Fibroblast of lung (primary cell): ENCODE measurements at places on chromosomes 1 and 21. TPM values are rescaled to one million over a fixed set of nuclear protein-coding genes. Genes with fewer than 3 reads are reported as not detected.

SOX13 gene
- 3.1 and 5.5 TPM in 2 replicates for polyA plus RNA-seq

EPRS1 gene
- polyA plus RNA-seq, result 100.0 and 103 TPM in 2 replicates

ARHGEF16 gene
- polyA plus RNA-seq, result 0.02 and 0.21 TPM in 2 replicates

LACTBL1 gene
- polyA plus RNA-seq, result not detected in 2 replicates

- no peak for DNase-seq
Measured at GRCh38 chr1:5906116-5906515, 86.1 kb downstream of the NPHP4 start.

GRCh38 chr1:86409416-86410021, 13.4 kb upstream of the ODF2L start:
- peak; percentile 71 for DNase-seq

GRCh38 chr1:113659035-113659434, 100.3 kb downstream of the PHTF1 start:
- no peak for DNase-seq

GRCh38 chr1:42479621-42480020, 16.5 kb downstream of the CCDC30 start:
- no peak for DNase-seq

- no peak for DNase-seq
Measured at GRCh38 chr21:40047211-40047610, 180.0 kb downstream of the PCP4 start.

DNA sequence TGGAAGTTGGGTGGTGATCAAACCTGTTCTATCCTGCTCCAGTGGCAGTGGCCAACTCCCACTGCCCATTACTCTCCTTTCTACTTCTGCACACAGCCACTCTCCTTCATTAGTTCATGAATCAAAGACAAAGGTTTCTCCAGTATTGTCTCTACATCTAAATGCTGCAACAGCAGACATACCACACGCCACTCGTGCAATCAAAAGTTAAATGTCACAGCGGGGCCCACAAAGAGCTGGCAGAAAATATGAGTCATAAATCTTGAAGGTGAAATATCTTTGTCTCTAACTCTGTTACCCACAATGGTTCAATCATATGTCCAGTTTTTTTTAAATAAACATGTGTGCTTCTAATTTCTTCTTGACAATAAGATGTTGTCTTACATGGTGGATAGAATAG, 13.3 kb downstream of the APCS start:
- peak; percentile 31 for DNase-seq

- no peak for DNase-seq
Measured at GRCh38 chr1:43779266-43779665, 71.9 kb downstream of the ST3GAL3 start.

DNA sequence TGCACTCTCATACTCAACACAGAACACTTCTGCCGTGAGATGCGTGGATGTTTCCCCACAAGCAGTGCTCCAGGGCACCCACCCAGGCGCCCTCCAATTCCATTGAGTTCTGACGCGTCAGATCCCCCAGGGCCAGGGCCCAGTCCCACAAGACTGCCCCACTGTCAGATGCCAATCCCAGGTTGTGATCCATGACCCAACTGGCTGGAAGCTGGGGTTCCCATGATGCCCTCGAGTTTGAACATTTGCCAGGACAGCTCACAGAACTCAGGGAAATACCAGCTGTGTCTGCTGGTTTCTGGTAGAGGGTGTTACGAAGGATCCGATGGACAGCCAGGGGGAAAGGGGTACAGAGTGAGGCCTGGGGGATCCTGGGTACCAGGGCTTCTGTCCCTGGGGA, 58.4 kb downstream of the AGPAT3 start:
- DNase-seq, result no peak

GRCh38 chr1:244576259-244576892, 76.5 kb upstream of the DESI2 start:
- DNase-seq, result no peak
